ENCODE measurements at places on chromosomes 12 and 14.

GRCh38 chr12:97801471-97802059 lies 339.0 kb downstream of the RMST start:
- peaks cover 2% of the 10 kb centered on the region for H3K4me1 ChIP-seq
- no peaks in the 10 kb centered on the region for H3K36me3 ChIP-seq
- no peak overlapping the region for H3K4me3 ChIP-seq
- H3K27me3 ChIP-seq, result no peaks in the 10 kb centered on the region
- DNase-seq, result no peak

DNA sequence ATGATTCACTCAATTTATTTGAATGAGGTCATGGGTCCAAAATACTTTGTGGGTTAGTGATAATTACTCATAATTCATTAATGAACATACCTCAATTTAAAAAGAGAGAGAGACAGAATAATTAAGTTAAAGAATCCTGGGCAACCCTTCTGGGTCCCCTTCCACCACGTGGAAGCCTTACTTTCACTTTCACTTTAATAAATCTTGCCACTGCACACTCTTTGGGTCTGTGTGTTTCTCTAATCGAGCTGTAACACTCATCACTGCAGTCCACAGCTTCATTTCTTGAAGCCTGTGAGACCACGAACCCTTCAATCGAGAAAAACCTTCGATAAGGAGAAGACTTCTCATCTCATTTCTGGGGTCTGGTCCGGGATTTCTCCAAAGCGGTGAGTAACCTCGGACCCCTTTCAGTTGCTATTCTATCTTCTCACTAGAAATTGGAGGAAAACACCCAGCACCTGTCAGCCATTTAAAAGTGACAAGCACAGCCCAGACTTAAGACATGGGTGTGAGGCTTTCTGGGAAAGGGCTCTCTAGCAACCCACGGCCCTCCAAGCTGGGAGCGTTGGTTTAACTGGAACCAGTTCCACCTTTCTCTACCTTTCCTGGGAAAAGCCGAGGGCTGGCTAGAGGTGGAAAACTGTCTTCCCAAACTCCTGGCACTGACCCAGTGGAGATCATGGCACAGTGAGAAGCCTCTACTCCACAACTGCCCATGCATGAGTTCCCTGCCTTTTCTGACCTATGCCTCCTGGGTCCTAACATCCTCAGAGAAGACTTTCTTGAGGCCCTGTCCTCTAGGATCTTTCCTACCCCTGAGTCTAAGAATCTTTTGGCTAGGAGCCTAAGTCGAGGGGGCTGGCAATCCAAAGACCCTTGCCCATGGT lies 148.8 kb upstream of the ATF7IP start:
- H3K4me3 ChIP-seq, result no peak overlapping the region
- H3K27ac ChIP-seq, result no peak overlapping the region
- no peaks in the 10 kb centered on the region for H3K36me3 ChIP-seq
- no peaks in the 10 kb centered on the region for H3K4me1 ChIP-seq
- no peaks in the 10 kb centered on the region for H3K27me3 ChIP-seq
- DNase-seq, result no peak

- H3K27me3 ChIP-seq, result no peaks in the 10 kb centered on the region
- H3K27ac ChIP-seq, result no peak overlapping the region
- H3K4me3 ChIP-seq, result no peak overlapping the region
- H3K36me3 ChIP-seq, result no peaks in the 10 kb centered on the region
Measured at GRCh38 chr12:47091009-47091408, 11.2 kb upstream of the AMIGO2 start.

GRCh38 chr14:103361867-103362266 lies 23.3 kb upstream of the MARK3 start:
- H3K36me3 ChIP-seq, result no peaks in the 10 kb centered on the region
- no peak for DNase-seq
- H3K4me3 ChIP-seq, result no peak overlapping the region
- H3K27me3 ChIP-seq, result no peaks in the 10 kb centered on the region
- H3K27ac ChIP-seq, result no peak overlapping the region

GRCh38 chr14:26928019-26928418 lies 330.2 kb upstream of the NOVA1 start:
- H3K27me3 ChIP-seq, result no peaks in the 10 kb centered on the region
- DNase-seq, result no peak
- H3K4me3 ChIP-seq, result no peak overlapping the region
- no peaks in the 10 kb centered on the region for H3K36me3 ChIP-seq
- no peak overlapping the region for H3K27ac ChIP-seq
- peaks cover 2% of the 10 kb centered on the region for H3K4me1 ChIP-seq

DNA sequence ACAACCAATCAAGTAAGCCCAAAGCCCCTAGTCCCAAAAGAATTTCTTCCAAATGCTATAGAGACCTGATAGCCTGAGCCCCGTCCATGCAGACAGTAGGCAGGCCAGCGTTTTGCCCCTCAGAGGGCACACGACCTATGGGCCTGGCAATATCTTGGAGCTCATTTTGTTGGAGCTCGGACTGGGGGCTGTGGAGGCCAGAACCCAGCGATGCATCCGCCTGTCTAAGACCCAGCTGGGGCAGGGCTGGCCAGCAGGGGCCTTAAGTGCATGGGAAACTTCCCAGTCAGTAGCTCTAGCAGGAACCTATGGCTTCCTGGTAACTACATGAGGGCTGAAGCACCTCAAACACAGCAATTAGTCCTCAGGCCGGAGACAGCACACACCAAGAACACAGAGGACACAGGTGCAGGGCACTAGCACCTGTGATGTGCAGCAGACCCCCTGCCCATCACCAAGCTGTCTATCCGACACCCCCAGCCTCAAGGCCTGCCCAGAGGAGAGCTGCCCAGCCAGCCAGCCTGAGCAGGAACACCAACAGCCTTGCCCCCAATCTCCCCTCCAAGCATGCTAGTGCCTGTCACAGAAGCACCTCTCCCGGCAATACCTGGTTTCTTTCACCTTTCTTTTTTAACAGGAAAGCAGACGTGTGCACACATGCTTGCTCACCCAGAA lies 50.8 kb downstream of the ARL6IP4 start:
- no peak overlapping the region for H3K4me3 ChIP-seq
- no peaks in the 10 kb centered on the region for H3K36me3 ChIP-seq
- no peak overlapping the region for H3K27ac ChIP-seq
- no peaks in the 10 kb centered on the region for H3K27me3 ChIP-seq
- H3K4me1 ChIP-seq, result 0 out of 2 replicates have a peak, but pooled peaks cover 1% of the 10 kb centered on the region
